ENCODE measurements at places on chromosomes 2 and 18. TPM values are rescaled to one million over a fixed set of nuclear protein-coding genes. Genes with fewer than 3 reads are reported as not detected.
A peak's percentile ranks its signal among the peaks of the same experiment; 100 is the strongest.

The ZNF385B gene
- total RNA-seq = 0.69 TPM

The DUSP2 gene
- total RNA-seq = 5.1 TPM

The MGAT5 gene
- total RNA-seq = 63.2 TPM

DNA sequence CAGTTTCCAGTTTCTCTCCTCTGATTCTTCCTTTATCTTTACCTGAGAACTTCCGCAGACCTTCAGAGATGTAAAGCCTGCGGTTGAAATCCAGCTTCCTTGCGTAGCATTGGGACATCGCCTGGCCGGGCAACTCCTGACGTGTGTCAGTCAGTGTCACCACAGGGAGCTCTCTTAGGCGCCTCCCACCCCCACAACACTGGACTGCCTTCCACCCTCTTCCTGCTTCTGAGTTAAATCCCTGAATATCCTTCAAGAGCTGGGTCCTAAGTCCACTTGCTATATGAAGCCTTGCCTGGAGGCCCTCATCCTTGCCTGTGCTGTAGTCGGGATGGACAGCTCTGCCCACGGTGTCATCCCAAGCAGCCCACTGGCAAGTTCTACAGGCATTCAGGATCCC is 179.4 kb downstream of the SEPTIN10 start:
- H3K4me1 ChIP-seq = no peaks in the 10 kb centered on the region
- no peak overlapping the region for H3K27ac ChIP-seq
- no peaks in the 10 kb centered on the region for H3K36me3 ChIP-seq

GRCh38 chr18:68083131-68083530 is 566.6 kb upstream of the DSEL start:
- no peaks in the 10 kb centered on the region for H3K36me3 ChIP-seq
- H3K27ac ChIP-seq = no peak overlapping the region
- no peaks in the 10 kb centered on the region for H3K4me1 ChIP-seq
- H3K4me3 ChIP-seq = no peak overlapping the region
- H3K27me3 ChIP-seq = no peaks in the 10 kb centered on the region

DNA sequence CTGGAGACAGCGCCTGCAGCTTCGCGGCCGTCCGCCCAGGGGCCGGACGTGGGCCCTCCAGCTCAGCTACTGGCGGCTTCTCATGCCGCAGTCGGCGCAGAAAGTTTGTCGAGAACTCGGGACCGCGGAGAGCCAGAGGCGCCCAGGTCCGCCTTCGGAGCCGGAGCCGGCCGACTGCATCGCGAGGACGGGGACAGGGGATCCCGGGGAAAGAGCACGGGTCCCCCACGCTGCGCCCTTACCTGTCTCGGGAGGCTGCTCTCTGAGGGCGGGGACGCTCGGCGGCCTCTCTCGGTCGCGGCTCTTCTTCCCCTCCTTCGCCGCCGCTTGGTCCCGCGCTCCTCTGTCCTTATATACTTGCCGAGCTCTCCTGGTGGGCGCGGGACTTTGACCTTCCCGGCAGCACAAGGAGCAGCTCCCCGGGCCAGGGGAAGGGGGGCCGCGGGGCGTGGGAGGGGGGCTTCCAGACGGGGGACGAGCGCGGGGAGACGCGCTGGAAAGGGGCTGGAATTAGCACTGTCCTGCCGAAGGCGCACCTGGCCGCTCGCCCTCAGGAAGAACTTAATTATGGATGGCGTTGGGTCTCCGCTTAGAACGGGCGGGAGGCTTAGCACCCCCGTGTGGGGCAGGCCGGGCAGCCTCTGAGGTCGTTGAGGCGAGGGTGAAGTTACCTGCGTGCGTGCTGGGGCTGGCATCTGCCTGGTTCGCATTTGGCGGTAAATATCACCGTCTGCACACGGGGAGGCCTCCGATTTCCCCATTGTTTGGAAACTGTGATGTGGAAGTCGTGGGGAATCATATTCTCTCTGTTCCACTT is at the start of gene POMC:
TSS of gene POMC (minus strand) at position 325 of the 817 bp plus-strand sequence. CDS start 3,808 bp downstream, outside the sequence.
- no peaks in the 10 kb centered on the region for H3K4me1 ChIP-seq
- no peaks in the 10 kb centered on the region for H3K36me3 ChIP-seq
- peaks cover 37% of the 10 kb centered on the region for H3K27me3 ChIP-seq
- DNase-seq = no peak
- H3K4me3 ChIP-seq = peak within 1 kb of the TSS; percentile 36
- H3K27ac ChIP-seq = no peak within 1 kb of the TSS

DNA sequence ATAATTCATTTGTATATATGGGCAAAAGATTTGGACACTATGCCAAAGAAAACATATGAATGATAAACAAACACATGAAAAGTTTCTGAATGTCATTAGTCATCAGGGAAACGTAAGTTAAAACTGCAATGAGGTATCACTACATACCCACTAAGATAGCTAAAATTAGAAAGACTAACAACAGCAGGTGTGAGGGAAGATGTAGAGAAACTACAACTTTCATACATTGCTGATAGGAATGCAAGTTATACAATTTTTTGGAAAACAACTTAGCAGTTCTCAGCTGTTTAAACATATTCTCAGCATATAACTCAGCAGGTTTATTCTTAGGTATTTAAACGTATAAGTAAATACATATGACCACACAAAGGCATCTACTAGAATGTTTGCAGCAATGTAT is 563.5 kb upstream of the KLHL29 start:
- H3K36me3 ChIP-seq = no peaks in the 10 kb centered on the region
- no peak overlapping the region for H3K27ac ChIP-seq
- H3K27me3 ChIP-seq = no peaks in the 10 kb centered on the region
- DNase-seq = no peak

DNA sequence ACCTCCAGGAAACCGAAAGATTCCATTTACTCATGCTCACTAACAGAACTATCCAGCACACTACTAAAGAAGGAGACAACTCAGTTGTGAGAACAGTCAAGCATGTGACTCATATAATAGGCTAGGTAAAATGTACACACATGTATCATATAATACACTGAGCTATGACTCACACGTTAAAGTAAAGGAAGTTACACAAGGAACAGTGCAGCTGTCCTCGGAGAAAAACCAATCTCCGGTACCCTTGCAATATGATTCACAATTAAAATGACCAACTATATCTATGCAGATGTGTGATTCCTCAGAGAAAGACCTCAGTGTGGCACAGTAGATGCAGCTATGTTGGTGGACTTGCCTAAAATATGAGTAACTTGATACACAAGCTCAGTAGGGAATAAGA is 76.5 kb downstream of the STRN start:
- DNase-seq = peak; percentile 36
- H3K4me1 ChIP-seq = no peaks in the 10 kb centered on the region
- H3K4me3 ChIP-seq = no peak overlapping the region
- no peaks in the 10 kb centered on the region for H3K27me3 ChIP-seq

Data from colonic mucosa (tissue), 4 donors.